Stimulated activated CD4-positive, alpha-beta T cell treated with anti-CD3 and anti-CD28 coated beads, Interleukin-1b, Interleukin-23, amount 100 ng/mL, for 48 hours (primary cell): ENCODE measurements at places on chromosomes 4 and X.

- DNase-seq = no peak
Observed at GRCh38 chrX:88735835-88736234, 11.2 kb upstream of the CPXCR1 start.

DNA sequence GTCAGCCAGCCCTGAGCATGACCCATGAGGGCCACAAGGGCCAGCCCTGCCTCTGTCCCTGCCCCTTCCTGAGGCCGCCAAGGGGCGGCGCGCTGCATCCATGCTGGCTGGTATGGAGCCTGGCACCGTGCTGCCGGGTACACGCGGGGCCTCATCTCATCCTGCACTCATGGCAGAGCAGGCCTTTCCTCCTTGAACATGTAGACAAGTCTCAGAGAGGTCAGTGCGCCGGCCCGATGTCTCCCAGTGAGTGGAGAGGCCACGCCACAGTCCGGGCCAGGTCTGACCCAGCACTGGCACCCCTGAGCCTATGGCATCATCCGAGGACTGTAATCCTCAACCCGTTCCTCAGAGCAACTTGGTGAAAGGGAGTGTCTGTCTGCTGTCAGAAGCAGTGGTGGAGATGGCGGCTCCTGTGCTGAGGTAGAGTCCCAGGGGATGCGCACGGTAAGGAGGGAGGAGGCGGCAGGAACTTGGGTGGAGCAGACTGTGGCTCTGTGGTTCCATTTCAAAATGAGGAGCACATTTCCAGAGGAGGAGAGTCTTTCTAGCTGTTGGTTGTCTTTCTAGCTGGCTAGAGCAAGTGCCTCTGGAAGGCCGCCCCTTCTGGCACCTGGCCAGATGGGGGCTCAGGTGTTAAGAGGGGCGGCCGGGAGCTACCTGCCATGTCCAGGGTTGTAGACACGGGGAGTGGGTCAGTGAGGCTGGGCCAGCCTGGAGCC, 32.8 kb downstream of the TRMT44 start:
- no peak for DNase-seq

DNA sequence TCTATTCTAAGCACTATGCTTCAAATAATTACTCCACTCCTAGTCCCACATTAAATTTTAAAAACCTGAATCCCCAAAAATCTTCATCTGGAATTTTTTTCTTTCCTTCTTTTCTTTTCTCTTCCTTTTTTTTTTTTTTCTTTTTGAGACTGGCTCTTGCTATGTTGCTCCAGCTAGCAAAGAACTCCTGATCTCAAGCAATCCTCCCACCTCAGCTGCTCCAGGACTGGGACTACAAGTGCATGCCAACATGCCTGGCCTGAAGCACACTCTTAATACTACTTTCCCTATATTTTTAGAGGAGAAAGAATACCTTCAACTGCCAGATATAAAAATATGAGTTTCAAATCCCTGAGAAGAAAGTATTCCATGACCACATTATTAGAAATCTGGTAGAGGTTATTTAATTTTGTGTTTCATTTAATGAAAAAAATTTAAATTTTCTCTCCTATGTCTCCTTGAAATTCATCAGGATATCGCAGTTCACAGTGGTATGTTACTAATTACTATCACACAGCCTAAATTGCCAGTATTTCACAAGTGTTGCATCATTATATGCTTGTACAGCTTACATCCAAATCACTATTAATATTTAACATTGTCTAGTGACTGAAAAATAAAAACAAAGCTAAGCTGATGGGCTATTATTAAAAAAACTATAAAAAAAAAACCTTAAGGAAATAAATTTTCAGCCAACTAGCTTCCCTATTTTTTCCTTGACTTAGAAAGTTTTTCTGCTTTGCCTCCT, 227.8 kb downstream of the NAF1 start:
- DNase-seq = no peak

DNA sequence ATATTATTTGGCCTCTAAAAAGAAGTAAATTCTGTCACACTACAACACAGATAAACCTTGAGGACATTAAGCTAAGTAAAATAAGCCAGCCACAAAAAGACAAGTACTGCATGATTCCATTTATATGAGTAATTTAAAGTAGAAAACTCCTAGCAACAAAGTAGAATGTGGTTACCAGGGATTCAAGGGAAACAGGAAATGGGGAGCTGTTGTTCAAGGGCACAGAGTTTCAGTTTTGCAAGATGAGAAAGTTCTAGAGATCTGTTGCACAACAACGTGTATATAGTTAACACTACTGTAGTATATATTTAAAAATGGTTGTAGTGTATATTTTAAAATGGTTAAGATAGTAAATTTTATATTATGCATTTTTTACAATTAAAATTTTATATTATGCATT, 25.4 kb downstream of the SEC31A start:
- DNase-seq = peak; percentile 15

DNA sequence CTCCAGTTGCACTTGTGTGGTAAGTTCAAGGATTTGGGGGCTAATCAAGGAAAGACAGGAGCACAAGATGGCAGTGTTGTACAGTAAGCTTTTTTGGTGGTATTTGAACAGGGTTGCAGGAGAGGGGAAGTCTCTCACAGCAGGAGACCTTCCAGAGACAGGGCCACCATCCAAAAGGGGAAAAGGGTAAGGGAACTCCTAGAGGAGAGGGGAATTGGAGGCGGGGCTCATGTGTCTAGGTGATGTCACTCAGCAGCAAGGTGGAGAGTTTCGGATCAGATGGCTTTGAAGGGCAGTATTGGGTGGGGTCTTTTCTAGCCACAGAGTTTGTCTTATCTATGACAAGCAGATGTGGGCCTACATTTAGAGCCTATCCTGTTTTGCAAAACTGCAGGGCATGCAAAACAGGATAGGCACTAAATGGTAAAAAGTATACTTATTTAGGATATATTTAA, 13.4 kb upstream of the RNF175 start:
- no peak for DNase-seq

GRCh38 chr4:110034026-110034393, 121.3 kb downstream of the EGF start:
- DNase-seq = no peak

- DNase-seq = no peak
Observed at GRCh38 chr4:145404761-145405160, 76.9 kb upstream of the SMAD1 start.

DNA sequence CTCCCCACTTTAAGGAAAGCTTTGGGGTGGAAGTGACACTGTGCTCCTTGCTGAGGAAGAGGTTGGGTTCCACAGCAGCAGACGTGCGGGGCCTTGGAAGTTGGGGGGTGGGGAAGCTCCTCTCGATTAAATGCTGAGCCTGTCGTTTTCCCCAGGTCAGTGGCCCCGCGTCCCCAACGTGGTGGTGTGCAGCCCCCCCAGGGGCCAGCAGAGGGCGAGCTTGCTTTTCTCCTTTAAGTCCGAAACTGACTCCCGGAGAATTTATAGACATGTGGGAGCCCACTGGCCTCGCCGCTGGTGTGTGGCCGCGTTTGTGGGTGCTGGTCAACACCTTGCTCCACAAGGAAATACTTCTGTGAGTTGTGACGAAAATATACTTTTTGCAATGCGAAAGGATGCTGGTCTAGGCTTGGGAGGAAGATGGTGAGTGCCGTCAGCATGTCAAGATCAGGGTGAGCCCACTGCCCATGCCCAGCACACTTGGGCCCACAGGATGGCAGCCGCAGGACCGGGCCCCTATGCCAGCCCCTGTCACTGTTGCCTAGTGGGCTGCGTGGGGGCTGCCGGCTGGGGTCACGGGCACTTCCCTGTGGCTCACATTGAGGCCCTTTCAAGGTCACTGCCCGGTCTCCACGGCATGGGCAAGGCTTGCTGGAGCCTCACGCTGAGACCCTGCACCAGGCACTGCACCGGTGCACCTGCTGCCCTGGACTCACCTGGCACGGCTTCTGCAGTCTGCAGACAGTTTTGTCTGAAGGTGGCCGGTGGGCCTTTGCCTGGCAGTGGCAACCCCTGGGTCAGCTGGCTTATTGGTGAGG, 9.4 kb downstream of the UVSSA start:
- DNase-seq = peak; percentile 25

DNA sequence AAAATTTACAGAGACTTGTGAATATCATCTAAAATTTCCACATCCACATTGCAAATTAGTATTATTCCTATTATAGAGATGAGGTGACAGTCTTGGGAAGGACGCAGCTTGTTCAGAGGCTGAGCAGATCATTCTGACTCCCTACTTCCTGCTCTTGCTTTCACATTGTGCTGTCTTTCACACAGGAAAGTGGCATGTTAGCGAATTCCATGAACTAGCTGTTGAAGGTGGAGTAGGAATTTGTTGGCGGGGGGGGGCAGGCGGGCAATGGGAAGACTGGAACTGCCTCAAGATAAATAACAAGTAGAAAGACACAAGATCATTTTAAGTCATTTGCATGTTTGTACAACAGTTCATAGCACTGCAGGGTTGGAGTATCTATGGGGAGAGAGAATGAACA, 2.3 kb downstream of the PF4V1 start:
- DNase-seq = no peak

- no peak for DNase-seq
Observed at GRCh38 chr4:11801466-11802446, 373.1 kb upstream of the HS3ST1 start.

DNA sequence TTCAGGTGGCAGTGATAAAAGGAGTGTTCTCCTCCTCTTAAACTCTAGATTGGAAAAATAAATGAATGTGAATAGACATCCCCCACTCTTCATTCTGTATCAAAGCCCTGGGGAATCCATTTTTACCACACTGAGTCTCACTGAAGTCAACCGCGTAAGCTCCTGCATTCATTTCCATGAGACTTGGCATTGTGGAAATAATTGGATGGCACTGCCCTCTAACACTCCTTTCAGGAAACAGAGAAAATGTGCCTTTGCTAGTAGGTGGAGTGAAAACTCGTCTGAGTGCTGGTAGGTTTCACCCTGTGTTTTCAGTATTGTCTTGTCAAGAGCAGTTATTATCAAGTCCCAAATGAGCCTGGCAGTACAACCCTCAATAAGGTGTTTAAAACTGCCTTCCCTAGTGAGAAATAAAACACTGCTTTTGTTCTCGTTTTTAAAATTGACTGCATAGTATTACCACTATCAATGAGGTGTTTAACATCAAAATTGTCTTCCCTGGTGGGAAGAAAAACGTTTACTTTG, 9.7 kb upstream of the CDKN2AIP start:
- DNase-seq = no peak

DNA sequence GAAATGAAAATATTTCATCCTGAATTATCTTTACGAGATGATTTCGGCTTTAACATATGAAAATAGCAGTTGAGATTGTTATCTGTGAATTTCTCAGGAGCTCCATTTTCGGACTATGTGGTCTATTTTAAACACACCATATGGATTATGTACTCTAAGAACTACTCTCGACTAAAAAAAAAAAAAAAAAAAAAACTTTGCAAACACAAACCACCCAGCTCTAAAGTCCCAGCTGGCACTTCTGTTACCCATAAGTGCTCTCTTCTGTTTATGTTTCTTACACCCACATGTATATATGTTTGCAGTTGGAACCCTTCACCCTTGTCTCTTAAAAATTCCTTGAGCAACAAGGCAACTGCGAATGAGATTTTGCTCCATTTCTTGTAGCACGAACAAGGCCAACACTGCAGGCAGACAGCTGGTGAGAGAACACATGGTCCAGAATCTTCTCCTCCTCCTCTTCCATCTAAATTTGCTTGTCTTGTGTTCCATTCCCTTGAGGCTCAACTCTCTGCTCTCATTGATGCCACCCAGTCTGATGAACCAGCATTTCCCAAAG, 172.7 kb upstream of the HCCS start:
- no peak for DNase-seq

- no peak for DNase-seq
Observed at GRCh38 chrX:24702362-24703184, 8.9 kb downstream of the POLA1 start.

GRCh38 chr4:20313237-20314030, 61.7 kb downstream of the SLIT2 start:
- peak; percentile 4 for DNase-seq

- no peak for DNase-seq
Observed at GRCh38 chr4:38125816-38126215, 165.6 kb downstream of the PTTG2 start.

DNA sequence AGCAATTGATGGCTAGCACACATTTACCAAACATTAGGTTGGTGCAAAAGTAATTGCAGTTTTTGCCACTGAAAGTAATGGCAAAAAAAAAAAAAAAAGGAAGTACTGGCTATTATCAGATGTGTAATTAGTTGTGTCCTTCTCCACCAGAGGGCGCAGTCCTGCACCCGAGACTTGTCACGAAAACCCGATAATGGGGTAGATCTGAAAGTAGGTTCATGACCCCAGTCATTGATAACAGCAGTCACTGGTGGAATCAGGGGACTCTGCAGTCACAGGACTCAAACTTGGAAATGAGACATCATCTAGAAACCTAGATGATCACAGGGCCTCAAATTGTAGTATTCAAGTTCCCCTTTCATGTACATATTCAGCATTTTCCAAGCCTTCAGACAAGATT, 13.1 kb upstream of the ACOT9 start:
- DNase-seq = peak; percentile 45

- DNase-seq = no peak
Observed at GRCh38 chrX:11010476-11010875, 100.7 kb upstream of the HCCS start.

DNA sequence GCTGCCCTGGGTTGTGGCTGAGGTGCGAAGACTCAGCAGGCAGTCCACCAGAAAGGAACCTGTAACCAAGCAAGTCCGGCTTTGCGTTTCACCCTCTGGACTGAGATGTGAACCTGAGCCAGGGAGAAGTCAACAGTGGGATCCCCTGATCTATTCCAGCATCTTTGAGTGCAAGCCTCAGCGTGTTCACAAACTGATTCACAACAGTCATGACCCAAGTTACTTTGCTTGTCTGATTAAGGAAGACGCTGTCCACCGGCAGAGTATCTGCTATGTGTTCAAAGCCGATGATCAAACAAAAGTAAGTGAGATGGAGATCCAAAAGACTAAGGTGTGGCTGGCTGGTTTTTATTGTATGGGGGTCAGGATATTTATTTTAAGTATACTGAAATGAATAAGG, 11.3 kb downstream of the TBC1D1 start:
- DNase-seq = no peak
